ENCODE measurements at places on chromosomes 7 and 10.

- DNase-seq: no peak
Observed at GRCh38 chr7:108419961-108420908, 36.0 kb downstream of the NRCAM start.

- no peak for DNase-seq
Observed at GRCh38 chr10:48490571-48490940, 114.3 kb downstream of the ARHGAP22 start.

DNA sequence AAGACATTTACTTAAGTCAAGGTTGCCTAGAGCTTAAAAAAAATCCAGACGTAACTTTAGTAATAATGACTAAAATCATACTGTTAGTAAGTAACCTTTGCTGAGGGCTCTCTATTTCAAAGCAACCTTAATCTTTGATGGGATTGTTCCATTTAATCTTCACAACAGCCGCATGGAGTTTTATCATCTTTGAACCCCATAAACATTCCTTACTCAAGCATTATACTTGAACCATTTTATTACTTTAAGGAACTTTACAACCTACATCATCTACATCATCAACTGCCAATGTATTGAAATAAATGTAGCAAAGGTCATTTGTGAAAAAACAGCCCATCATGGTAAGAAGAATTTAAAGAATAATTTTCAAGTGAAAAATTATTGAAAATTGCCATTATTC is 22.9 kb upstream of the CACNB2 start:
- no peak for DNase-seq

DNA sequence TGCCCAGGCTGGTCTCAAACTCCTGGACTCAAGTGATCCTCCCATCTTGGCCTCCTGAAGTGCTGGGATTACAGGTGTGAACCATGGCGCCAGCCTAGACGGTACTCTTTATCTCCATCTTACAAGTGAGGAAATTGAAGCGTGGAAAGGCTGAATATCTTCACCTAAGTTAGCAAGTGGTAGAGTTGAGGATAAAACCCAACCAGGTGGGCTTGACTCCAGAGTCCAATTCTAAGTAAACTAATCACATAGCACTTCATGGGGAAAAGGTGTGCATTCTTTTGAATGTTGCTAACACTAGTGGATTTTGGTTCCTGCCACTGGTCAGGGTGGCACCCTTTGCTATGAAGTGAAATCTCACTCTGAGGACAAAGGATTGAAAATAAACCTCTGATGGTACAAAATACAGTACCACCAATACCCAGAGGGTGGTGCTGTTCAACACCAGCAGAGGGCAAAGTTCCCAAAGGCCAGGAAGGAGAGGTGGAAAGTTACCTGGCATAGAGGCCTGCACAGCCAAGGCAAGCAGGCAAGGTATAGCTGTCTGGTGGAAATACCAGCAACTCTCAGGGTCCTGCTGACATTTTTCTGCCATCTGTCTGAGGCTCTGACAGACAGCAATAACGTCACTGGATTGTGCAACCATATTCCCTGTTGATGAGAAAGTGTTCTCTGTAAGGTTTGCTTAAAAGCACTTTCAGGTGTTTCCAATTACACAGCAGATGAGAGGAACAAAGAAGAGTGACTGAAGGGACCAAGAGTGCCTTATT is 17.6 kb downstream of the ZDHHC16 start:
- DNase-seq: peak; percentile 54

DNA sequence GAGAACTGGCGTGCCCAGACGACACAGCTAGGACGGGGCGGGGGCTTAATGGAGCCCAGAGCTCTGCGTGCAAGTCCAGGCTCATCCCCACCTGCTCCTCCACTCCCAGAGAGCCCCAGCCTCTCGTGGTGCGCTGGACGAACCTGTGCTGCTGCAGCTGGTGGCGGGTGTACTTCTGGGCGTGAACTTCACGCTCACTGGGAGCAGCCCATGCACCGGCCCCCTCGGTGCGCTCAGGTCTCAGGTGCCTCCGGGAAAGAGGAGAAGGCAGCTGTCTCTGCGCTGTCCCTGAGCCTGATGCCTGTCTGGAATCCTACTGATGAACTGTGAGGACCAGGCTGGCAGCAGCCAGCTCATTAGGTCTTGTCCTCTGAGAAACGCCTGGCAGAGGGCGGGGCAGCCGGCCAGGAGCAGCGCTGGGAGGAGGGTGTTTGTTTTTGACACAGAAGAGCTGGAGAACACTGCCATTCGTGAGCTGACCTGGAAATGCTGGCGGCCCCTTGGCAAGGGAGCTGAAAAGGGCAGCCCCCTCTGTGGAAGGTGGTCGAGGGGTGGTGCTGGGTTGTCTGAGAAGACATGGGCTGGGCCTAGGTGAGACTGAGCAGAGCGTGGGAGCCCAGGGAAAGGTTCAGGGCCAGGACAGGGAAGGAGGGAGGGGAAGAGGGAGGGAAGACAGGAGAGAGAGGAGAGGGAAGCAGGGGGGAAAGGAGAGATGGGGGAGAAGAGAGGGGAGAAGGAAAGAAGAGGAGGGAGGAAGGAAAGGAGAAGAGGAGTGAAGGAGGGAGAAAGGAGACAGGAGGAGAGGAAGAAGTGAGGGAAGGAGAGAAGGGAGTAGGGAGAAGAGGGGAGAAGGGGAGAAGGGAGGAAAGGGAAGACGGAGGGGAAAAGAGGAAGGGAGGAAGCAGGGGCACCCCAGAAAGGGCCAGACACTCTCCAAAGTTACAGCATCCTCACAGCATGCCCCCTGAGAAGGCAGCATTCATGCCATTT is 53.5 kb upstream of the TNS3 start:
- no peak for DNase-seq

DNA sequence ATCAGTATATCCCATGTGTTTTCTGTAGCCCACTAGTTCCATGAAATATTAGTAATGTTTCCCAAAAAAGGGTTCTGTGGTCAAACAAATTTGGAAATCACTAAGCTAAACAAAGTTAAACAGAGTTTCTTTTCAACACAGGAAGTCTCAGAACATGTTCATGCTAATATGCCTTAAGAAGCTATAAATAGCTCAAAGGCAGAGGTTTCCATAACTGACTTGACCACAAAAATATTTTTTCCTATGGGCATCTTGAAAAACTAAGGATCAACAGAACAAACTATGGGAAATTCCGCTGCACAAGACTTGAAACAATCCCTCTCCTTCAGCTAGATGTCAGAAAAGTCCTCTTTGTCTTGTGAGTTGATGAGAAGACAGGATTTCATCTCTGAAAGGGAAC is 59.7 kb downstream of the SEM1 start:
- no peak for DNase-seq

DNA sequence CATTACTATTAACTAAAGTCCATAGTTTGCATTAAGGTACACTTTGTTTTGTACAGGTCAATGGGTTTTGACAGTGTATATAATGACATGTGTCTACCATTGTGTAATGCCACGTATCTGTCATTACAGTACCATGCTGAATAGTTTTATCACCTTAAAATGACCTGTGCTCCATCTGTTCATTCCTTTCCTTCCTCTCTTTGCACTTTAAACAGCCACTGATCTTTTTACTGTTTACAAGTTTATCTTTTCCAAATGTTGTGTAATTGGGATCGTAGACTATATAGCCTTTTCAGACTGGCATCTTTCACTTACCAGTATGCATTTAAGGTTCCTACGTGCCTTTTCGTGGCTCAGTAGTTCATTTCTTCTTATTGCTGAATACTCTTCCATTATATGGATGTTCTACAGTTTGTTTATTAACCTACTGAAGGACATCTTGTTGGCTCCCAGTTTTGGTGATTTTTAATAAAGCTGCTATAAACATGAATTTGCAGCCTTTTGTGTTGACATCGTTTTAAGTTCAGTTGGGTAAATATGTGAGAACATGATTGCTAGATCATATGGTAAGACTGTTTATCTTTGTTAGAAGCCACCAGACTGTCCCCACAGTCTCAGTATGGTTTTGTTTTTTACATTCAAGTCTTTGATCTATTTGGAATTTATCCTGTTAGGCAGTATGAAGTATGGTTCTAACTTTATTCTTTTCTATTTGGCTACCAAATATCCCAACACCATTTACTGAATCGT is 24.7 kb downstream of the STAM start:
- DNase-seq: no peak

DNA sequence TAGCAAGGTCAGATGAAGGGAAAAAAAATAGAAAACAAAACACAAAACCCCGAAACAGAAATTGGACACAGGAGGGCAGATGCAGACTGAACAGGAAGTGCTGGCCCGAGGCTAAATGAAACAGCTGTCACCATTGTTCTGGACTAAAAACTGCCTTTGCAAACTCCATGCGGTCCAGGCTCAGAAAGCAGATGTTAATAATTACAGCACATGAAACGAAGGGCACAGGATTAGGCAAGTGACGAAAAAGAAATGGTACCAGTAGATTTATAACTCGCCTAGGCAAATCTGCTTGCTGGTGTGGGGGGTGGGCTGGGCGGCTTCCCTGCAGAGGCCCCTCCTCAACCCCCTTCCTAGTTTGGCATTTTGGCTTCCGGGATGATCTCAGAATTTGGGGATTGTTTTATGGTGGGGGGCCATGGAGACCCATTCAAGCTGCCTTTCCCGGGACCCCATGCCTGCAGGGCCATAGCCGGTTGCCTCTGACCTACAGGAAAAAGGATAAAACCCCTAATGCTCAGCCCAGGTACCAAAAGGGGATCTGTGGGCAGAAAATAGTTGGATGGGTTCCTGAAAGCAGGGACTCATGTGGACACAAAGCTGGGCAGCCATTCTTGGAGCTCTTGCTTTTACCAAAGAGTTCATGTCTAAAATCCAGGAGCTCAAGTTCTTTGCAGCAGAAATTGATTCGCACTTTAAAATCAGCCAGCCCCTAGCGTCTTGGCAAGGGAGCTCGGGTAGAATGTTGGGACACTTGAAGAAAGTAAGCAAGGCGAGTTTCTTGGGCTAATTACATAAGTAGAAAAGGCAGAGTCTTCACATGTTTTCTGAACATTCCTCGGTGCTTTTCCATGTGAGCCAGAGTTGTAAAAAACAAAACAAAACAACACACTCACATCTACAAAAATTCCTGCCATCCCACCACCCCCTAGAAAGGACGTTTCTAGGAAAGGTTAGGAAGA is 39.0 kb upstream of the EMX2 start:
- no peak for DNase-seq
